ENCODE measurements at places on chromosomes 3 and 15.

- DNase-seq: no peak
Measured at GRCh38 chr3:126126811-126127431, 43.0 kb upstream of the SLC41A3 start.

- no peak for DNase-seq
Measured at GRCh38 chr3:149023951-149024350, 32.6 kb downstream of the GYG1 start.

- no peak for DNase-seq
Measured at GRCh38 chr3:58577269-58577821, at the start of gene FAM107A. TSS of gene FAM107A (minus strand) at chr3:58577391. CDS start at chr3:58569860, 7,531 bp downstream.

- no peak for DNase-seq
Measured at GRCh38 chr3:50267280-50267913, 1.6 kb upstream of the SEMA3B start.

DNA sequence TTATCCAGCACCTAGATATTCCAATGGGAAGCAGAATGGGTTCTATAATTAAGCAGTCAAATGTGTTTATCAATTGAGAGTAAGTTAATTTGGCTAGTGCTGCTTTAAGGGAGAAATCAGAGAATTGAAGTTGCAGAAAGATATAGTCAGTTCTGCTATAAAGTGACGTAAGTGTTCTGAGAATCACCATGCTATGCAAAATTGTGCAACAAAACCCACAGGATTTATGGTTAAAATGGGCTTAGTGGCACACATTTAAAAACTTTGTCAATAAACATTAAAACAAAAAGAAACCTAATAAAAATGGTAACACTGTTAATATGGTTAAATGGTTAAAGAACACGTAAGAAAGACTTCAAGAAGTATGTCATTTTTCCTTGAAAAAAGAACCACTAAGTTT, 74.5 kb downstream of the TMEM108 start:
- DNase-seq: no peak

DNA sequence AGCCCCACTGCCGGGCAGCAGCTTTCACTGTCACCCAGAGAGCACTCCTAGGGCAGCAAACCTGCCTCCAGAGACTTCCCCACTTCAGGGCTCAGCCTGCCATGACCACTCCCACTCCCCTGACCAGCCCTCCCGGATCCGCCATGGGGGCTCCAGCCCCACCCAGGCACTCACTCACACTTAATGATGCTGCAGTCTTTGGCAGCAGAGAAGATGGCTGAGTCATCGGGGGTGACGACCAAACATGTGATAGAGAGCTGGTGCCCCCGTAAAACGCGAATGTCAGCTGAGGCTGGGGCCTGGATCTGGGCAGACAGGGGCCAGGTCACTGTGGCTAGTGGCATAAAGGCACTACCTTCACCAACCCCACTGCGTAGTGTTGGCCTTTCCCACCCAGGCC, 4.7 kb downstream of the RRP9 start:
- DNase-seq: no peak

GRCh38 chr15:58988006-58988785, 733 bp downstream of the RNF111 start:
- DNase-seq: peak; percentile 78

GRCh38 chr15:68278345-68278594, 725 bp downstream of the FEM1B start:
- DNase-seq: no peak

DNA sequence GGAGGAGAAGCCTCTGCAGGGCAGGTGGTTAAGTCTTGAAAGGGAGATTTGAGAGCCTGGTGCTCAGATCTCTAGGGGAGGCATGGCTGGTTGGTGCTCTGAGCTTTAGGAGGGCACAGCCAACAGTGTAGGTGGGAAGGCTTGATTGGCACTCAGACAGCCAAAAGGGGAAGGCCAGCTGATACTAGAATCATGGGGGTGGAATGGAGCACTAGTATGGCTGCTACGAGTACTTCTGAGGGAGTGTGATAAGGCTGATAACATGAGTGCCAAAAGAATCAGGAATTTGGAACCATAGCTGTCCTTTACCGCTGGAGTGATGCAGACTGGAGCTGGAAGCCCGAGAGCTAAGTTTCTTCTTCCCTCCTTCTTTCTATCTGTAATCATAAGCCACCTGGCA, 184.6 kb upstream of the TBC1D5 start:
- no peak for DNase-seq

DNA sequence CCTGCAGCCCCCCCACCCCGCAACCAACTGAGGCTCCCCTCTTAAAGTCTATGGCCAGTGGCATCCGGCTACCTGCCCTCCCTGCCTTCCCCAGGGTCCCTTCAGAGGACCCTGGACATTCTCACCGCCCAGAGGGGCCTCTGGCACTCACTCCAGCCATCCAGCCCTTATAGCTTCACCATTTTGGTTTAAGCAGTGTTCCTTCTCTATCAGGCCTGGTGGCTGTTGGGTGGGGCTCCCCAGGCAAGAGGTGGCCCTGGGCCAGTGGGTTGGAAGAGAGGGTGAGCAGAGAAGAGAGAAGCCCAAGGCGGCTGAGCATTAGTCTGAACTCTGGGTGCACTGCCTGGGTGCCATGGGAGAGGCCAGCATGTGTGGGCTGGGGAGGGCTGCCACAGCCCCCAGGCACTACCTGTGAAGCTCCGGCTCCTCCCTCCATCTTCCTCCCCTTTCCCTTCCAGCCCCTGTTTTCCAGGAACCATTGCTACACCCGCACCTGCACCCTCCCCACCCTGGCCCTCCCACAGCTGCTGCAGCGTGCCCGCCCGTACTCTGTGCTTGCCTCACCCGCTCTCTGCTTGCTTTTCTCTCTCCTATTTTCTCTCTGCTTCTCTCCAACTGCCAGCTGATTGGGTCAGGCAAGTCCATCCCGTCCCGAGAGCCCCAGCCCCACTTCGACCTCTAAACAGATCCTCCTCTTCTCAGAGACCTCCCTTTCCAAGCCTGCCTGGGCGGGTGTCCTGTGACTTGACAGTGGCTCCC, 168.2 kb downstream of the TBC1D2B start:
- DNase-seq: no peak

DNA sequence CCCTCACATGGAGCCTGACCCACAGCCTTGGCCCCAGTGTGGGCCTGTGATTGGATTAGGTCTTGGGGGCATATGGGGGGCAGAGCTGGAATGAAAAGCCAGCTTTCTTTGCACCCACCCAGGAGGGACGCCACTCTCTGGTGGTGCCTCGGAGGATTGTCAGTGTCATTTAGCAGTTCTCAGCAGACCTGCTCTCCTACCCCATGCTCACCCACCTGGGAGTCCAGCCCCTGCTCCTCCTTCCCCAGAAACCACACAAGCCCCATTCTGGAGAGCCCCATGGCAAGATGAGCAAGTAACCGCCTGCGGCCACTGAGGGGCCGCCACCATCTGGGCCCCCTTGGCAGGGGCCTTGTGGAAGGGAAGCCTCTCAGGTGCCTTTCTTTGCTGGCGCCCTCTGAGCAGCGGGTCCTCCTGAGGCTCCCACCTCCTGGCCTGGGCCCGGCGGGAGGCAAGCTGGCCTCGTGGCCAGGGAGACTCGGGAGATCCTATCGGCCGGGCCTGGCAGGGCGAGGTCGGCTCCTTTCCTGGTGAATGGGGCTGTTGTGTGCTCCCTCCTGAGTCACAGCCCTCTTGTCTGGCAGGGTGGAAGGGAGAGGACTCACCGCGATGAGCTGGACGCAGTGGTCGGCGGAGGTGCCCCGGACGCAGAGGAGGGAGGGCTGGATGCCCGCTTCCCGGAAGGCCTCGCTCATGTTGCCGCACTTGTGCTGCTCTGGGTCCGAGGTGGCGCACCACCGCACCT, 2.3 kb downstream of the MELTF start:
- DNase-seq: no peak

GRCh38 chr15:57330619-57331340, 45.5 kb upstream of the CGNL1 start:
- DNase-seq: no peak

DNA sequence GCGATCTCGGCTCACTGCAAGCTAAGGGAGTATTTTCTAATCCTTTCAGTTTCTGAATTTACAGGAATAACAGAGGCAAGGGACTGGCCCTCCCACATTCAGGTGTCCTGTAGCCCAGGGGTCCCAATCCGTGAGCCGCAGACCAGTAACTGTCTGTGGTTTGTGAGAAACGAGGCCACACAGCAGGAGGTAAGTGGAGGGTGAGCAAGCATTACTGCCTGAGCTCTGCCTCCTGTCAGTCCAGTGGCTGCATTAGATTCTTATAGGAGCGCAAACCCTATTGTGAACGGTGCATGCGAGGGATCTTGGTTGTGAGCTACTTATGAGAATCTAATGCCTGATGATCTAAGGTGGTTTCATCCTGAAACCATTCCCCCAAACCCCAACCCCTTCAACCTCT, 5.0 kb upstream of the IL17RC start:
- no peak for DNase-seq

GRCh38 chr3:26245236-26245635, 377.3 kb upstream of the LRRC3B start:
- DNase-seq: no peak

DNA sequence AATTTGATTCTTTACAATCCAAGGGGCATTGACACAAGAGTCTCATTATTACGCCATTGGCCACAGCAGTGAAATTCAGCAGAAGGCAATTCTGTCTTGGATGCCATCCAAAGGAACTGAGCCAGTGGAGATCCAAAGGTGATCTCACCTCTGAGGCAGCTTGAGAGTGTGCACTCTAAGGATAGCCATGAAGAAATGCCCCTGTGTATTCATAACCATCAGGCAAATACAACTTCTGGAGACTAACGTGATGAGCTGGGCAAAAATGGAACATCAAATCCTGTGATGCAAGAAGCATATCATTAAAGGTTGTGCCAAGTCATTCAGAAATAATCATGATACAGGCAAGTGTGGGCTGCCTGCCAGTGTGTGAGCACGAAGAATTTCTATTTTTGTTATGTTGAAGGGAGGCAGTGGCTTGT, 41.4 kb downstream of the ROBO2 start:
- DNase-seq: no peak

DNA sequence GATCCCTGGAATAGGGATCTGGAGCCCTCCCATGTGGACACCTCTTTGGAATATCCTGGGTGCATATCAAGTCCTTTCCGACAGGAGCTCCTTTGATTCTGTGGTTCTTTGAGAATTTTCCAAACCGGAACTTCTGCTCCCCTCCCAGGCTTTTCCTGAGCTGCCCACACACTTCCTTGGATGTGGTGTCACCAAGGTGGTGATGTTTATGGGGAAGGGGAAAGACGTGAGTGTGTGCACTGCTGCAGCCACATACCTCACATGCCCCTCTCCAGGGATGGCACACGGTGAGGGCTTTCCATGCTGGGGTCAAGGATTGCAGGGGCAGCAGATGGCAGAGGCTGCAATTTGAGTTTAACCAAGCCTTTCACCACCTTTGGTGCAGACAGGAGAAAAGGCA, 27.9 kb upstream of the PSTPIP1 start:
- DNase-seq: no peak

GRCh38 chr3:29463304-29463703, 182.4 kb downstream of the RBMS3 start:
- DNase-seq: no peak

DNA sequence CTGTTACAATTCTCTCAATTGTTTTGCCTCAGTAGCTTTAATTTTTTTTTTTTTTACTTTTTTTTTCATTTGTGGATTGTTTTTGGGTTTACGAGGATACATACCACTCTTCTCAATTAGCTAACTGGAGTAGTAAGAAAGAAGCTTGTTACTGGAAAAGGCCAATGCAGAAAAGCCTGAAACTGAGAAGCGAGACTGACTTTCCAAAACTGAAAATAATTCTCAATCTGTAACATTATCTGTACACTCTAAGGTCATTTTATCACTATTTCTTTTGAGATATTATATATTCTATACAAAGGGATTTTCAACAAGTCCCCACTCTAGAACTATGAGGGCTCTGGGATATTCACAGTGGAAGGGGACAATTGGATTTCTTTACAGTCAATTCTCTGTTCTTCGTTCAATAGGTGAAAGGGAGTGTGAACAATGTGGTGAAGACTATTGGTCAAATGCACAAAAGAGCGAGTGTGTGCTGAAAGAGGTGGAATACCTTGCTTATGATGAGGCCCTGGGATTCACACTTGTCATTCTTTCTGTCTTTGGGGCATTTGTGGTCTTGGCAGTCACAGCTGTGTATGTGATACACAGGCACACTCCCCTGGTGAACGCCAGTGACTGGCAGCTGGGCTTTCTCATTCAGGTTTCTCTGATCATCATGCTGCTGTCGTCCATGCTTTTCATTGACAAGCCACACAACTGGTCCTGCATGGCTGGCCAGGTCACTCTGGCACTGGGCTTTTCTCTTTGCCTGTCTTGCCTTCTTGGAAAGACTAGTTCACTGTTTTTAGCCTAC, 83.9 kb upstream of the KCNAB1 start:
- no peak for DNase-seq

- no peak for DNase-seq
Measured at GRCh38 chr15:41401904-41402267, 410 bp downstream of the NDUFAF1 start.

DNA sequence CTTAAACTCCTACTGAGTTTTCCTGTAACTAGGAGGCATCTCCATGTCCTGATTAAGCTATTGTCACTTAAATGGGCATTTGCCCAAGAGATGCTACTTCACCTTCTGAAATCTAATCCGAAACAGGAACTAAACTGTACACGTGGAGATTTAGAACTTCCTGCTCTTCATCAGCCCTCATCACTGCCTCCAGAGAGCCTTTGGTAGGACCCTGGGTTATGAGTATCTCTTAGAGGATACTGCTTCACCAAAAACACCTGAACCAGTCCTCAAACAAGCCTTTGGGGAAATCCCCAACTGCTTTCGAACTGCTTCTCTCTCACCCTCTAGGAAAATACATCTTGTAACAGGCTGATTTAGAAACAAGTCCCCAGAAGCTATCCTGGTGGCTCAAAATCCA, 320.3 kb downstream of the GAP43 start:
- DNase-seq: no peak

- DNase-seq: no peak
Measured at GRCh38 chr3:107993771-107994170, 97.1 kb downstream of the CD47 start.

DNA sequence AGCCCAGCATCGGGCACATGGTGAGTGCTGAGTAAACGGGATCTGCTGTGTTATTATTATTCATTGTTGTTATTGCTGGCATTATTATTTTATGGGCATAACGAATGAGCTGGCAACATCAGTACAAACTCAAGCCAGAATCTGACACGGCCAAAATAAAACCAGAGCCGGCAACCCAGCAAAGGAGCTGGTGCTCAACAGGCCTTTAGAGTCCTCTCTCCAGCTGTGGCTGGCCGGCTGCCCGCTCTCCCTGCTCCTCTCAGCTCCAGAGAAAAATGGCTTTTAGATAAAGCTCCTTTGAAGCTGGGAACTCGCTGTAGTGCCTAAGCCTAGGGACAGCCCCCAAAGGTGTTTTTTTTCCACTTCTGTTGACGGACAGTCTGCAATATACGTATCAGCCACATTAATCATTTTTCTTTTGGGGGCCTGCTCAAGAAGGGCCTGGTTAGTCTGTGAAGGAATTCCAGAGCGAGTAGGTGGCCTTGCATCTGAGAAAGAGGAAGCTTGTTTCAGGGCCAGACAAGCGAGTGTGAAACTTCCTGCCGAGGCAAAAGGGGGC, 193.9 kb upstream of the UBE2E1 start:
- DNase-seq: no peak

- no peak for DNase-seq
Measured at GRCh38 chr3:17158941-17159682, 274.4 kb downstream of the PLCL2 start.

GRCh38 chr15:44427756-44428724, 611 bp downstream of the CTDSPL2 start:
- DNase-seq: peak; percentile 15

GRCh38 chr15:78201281-78202190, 32.8 kb downstream of the ACSBG1 start:
- DNase-seq: no peak

Data from germinal center (tissue), 1 donor.